ENCODE measurements at places on chromosomes 4 and X.

GRCh38 chr4:168337550-168337940 lies 19.0 kb upstream of the DDX60 start:
- DNase-seq: no peak

GRCh38 chr4:71732706-71733105 lies 51.2 kb downstream of the GC start:
- no peak for DNase-seq

DNA sequence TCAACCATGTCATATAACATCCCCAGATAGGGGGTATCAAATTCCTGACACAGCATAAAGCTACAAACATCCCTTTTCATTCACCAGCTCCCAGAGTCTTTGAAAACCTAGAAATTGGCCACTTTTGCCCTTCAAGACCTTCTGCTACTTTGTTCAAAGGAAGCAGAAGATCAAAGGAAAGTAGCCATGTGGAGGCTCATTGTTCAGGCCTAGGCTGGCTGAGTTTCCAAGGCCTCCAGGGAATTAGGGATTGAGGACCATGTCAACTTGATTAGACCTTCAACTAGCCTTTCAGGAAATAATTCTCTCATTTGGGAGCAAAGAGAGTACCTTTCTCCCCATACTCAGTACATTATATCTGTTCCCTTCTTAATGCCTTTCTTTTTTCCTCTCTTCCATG lies 66.8 kb upstream of the ATXN3L start:
- DNase-seq: no peak

GRCh38 chr4:108313546-108314339 lies 145.0 kb upstream of the LEF1 start:
- no peak for DNase-seq

DNA sequence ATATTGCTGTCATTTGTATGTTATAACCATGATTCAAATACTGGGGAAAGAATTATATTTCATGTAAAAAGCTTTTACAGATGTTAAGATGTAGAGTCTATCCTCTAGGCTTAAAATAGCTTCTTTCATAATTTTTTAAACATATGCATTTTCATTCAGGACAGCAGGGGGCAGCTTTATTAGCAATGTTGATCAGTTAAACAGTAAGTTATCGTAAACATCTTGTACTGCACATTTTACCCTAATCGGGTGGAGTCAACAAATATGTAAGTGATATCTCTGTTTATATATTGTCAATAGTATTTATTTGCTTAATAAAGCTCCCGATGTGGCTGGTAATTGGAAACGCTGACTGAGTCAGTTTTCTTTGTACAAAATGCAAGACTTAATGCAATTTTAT lies 142.5 kb upstream of the MED14 start:
- no peak for DNase-seq

GRCh38 chr4:101835121-101835904 lies 44.8 kb downstream of the BANK1 start:
- DNase-seq: peak; percentile 60

- DNase-seq: no peak
Measured at GRCh38 chr4:170423137-170423536, 333.4 kb upstream of the AADAT start.

GRCh38 chrX:30572004-30572403 lies 5.6 kb downstream of the TASL start:
- no peak for DNase-seq

DNA sequence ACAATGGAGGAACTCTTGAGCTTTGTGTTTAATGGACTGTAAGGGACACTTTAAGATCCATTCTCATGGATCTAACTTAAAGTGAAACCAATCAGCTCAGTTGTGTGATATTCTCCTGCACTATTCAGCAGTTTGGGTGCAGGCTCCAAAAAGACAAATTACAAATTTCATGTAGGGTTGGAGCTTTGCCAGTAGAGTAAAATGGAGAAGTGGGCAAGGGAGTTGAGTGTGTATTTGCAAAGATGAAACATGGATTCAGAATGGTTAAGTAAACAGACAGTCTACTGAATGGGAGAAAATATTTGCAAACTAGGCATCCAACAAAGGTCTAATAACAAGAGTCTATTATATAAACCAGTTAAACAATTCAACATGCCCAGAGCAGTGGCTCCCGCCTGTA lies 21.2 kb upstream of the MID2 start:
- DNase-seq: no peak

GRCh38 chrX:11600578-11600977 lies 65.1 kb downstream of the ARHGAP6 start:
- no peak for DNase-seq

DNA sequence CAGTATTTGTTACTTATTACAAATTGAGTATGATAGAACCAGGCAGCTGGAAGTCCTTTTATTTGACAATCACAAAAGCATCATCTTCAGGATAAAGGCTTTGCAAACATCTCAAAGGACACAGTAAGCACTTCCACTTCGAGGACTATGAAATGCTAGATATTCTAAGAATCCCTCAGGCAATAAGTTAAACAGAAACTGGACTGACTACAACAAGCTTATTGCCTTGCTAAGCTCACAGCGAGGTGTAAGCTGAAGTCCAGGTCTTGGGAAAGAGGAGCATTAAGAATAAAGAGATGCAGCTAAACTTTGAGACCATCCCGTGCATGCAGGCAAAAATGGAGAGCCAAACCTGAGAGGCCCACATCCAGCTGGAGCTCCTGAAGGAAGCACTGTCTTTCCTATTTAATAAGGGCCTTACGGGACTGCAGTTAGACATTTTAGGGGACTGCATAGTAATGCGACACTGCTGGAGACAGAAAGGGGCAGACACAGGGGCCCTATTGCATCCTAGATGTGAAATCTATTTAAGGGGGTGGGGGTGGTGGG lies 38.7 kb downstream of the DCHS2 start:
- no peak for DNase-seq

DNA sequence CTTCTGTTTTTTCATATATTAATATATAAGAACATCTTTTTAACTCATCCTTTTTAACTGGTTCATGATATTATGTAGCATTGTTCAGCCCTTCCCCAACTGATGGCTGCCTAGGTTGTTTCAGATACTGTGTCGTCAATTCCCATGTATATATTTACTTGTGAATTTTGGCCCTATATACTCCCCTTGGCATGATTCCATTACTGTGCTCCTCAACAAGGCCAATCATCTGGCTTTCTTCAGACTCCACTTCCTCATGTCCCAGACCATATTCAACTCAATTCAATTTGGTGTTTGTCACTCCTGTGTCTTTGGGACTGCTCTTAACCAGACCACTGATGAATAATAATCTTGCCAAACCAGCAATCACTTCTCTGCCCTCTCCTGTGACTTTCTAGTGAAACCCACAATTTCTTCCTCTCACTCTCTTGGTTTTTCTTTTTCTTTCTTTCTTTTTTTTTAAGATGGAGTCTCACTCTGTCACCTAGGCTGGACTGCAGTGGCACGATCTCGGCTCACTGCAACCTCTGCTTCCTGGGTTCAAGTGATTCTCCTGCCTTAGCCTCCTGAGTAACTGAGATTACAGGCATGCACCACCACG lies 2.7 kb upstream of the WDR45 start:
- no peak for DNase-seq

DNA sequence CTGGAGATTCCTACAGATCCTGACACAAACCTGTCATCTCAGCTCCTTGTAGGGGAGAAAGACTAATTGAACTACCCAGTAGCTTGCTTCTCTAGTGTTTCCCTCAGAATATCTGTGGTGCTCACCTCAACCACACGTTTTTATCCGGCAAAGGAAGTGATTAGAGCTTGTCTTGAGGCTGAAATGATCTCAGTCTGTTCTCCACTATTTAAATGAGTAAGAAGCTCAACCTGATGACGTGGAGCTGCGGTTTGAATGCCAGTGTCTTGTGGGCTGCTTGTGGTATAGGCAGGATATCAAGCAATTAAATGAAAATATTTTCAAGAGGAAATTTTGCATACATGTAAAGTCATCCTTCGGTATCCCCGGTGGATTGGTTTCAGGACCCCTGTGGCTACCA lies 270.2 kb downstream of the TLL1 start:
- DNase-seq: no peak

- no peak for DNase-seq
Measured at GRCh38 chrX:13101441-13102139, 57.2 kb upstream of the FAM9C start.

GRCh38 chr4:10031668-10032590 lies 10.6 kb upstream of the SLC2A9 start:
- DNase-seq: no peak

GRCh38 chr4:7900334-7900909 lies 39.2 kb downstream of the AFAP1 start:
- no peak for DNase-seq

DNA sequence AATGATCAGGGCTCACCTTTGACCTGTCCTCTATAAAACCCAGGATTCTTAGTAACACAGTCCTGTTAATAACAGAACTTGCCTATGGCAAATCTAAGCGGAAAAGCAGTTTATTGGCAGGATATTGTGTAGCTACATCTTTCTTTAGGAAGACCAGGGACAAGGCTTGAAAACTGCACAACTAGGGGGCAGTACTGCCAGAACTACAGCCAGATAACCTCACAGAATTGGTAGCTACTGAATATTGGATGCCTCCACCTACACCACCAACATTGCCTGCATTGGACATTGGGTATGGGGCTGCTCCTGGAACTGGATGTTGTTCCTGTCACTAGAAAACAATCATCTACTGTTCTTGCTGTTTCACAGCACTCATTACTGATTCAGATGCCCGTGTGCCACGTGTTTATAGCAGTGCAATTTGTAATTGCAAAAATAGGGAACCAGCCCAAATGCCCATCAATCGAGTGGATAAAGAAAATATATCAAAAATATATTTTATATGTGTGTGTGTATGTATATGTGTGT lies 47.4 kb downstream of the REPS2 start:
- no peak for DNase-seq

GRCh38 chr4:140213116-140213515 lies 59.1 kb upstream of the MAML3 start:
- no peak for DNase-seq

- peak; percentile 13 for DNase-seq
Measured at GRCh38 chr4:154807042-154807630, 26.1 kb downstream of the RBM46 start.

- DNase-seq: no peak
Measured at GRCh38 chrX:80879143-80879542, 69.5 kb upstream of the BRWD3 start.

GRCh38 chr4:143384381-143384994 lies 47.8 kb downstream of the GAB1 start:
- DNase-seq: no peak

GRCh38 chrX:101029665-101030064 lies 22.2 kb downstream of the TRMT2B start:
- DNase-seq: no peak

Measured in brain pericyte (primary cell).